AML-193 (cell line): ENCODE measurements at places on chromosomes 7 and 10.
A peak's percentile ranks its signal among the peaks of the same experiment; 100 is the strongest.

DNA sequence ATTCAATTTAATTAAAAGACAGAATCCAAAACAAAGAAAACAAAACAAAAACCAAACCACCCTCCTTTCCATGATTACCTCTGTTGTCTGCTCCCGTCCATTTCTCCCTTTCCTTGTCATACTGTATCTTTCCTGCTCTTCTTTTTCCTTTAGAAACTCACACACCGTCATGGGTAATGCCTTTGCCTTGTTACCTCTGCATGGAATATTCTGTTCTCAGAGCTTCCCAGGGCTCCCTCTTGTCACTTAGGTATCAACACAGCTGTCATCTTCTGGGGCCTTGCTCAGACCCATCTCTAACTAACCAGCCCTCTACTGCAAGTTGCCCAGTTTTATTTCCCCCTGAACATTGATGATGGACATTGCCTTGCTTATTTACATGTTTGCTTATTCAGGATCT, 30.2 kb upstream of the GIMAP8 start:
- no peak for DNase-seq

DNA sequence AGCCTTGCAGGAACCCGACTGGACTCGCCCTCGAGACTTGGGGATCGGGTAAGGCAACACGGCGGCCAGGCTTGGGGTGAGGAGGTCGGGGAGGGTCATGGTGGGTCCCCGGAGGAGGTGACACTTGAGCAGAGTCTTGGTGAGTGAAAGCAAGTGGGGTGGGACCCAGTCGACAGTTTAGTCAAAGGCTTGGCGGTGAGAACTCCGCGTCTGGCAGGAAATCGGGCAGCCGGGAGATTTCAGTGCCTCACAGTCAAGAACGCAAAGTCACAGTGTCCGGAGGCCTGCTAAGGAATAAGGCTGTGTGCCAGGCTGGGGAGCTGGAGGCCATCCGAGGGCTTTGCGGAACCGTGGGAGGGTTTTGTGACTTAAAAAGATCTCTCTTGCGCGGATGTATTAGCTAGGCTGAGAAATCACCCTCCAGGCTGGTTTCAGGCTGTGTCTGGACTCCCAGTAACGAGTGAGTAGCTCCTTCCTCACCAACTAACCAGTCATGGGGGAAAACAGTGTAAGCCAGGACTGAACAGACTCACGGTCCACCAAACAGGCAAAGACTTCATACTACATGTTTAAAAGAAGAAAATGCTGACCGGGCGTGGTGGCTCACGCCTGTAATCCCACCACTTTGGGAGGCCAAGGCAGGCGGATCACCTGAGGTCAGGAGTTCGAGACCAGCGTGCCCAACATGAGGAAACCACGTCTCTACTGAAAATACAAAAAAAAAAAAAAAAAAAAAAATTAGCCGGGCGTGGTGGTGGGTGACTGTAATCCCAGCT, 613 bp downstream of the AP5Z1 start:
- peak; percentile 12 for DNase-seq

DNA sequence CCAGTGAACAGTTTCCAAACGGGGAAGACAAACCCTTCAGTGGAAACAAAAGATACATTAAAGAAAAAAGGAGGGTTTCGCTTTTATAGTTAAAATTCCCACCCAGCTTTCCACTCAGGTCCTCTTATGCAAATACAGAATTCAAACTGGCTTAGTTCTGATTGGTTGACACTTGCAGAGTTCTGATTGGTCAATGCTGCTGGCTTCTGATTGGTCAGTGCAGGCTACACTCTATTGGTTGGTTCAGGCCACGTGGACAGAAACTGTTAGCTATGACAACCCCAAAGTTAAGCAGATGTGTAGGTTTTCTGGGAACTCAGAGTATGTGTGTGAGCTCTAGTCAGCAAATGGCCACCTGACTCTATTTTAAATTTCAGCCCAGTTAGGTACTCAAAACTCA, 80.0 kb downstream of the FBXL13 start:
- no peak for DNase-seq

DNA sequence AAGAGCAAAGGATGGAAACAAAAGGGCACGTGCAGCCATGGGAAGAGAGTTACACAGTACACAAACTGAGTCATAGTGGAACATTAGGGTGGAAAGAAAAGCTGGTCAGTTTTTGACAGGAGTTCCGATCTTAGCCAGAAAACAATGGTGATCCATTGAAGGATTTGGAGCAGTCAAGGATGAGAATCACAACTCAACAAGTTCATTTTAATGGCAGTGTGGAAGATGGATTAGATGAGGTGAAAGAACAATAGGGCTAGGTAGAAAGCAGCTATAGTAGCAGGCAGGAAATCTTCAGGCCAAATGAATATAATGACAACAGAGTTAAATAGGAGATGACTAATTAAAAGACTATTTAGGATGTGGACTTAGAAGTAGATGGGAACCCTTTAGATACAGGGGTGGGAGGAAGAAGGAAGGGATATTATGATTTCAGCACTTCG, 136.3 kb downstream of the DOCK4 start:
- no peak for DNase-seq

DNA sequence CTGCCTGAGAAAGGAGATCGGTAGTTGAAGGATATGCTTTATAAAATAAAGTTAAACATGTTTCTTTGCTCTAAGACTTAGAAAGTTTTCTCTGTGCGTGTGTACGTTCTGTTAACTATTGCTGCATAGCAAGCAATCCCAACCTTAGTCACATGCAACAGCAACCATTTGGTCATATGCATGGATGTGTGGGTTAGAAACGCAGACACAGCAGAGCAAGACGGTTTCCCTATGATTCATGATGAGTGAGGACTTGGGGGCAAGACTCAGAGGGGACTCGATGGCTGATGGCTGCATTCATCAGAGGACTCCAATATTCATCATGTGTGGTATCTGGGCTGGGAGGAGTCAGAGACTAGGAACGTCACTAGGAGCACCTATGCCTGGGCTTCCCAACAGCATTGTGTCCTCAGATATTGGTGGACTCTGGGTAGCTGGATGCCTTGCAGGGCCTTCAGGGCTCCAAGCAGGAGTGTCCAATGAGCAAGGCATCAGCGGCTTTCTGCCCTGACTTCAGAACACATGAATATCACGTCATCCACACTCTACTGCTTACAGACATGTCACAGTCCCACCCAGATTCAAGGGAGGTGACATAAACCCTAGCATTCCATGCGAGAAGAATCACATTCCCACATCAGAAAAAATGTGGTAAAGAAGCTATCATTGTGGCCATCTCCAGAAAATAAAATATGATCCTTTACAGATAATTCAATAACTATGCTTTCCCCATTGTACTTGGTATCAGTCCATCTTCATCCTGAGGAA, 731.2 kb downstream of the TNS3 start:
- no peak for DNase-seq

DNA sequence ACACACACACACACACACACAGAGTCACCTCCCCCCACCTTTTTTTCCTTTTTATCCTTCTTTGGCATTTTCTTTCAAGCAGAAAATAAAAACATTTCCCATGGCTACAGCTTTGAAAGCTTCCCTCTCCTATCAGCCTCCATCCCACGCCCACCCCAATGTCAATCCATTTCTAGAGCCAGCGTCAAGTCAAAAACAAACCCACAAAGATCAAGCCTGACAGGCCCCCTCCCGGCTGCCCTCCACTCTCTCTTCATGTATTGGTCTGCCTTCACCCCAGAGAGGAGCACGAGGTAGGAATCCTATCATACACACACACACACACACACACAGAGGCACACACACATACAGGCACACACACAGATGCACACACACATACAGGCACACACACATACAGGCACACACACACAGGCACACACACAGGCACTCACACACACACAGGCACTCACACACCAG, 8.0 kb upstream of the TNRC18 start:
- no peak for DNase-seq

DNA sequence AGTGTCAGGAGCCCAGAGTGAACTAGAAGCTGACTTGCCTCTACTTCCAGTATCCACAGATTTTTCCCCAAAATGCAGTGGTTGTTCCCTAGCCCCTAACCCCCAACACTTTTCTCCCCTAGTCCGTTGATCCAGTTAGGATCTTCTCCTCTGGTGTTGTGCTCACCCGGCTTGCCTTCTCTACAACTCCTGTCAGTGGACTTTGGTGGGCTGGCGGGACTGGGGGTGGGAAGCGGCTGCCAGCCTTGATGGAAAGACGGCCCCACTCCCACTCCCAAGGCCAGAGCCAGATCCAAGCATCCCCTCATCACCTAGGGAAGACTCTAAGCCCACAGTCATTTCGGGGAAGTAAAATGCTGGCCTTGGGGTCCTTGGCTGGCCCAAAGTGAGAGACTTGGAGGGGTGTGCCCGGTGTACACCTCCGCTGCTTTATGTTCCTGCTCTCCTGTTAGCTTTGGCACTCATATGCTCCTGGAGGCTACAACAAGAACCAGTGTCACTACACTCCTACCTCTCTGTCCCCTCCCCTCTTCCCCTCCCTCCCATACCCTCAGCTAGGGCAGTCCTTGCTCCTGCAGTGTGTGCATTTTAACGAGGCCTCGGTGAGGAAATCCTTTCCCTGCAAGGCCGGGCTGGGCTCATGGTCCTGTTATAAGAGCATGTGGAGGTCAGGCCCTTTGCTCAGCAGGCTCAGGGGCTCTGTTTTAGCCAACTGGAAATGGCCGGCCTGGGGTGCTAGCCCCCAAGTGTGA, 930 bp upstream of the HOXA10 start:
- DNase-seq: no peak

- DNase-seq: no peak
Measured at GRCh38 chr10:85580585-85580984, 786.0 kb downstream of the GRID1 start.

GRCh38 chr10:131009791-131010190, 301.7 kb downstream of the TCERG1L start:
- DNase-seq: no peak

GRCh38 chr10:11437391-11438142, 173.9 kb downstream of the USP6NL start:
- no peak for DNase-seq

DNA sequence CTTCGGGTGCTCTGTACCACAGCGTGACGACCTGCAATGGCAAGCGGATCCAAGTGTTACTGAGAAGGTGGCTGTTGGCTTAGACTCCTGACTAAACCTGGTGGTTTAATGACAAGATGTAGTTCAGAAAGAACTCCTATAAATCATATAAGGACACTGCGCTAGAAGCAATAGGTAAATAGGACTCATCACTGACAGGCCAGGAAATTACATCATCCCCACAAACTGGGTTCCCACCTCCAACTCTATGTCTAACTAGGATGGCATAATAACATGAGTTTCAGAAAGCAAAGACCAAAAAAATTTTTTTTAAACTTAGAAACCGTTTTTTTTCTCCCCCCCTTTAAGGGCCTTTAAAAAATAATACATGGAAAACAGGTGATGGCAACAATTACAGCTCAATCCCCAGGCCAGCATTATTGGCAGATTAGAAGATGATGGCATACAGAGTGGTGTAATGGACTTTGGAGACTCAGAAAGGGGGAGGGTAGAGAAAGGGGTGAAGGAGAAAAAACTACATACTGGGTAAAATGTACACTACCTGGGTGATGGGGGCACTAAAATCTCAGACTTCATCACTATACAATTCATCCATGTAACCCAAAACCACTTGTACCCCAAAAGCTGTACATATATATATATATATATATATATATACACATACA, 81.4 kb upstream of the FAM133B start:
- no peak for DNase-seq

GRCh38 chr10:61321041-61321857, 131.9 kb downstream of the TMEM26 start:
- DNase-seq: no peak

DNA sequence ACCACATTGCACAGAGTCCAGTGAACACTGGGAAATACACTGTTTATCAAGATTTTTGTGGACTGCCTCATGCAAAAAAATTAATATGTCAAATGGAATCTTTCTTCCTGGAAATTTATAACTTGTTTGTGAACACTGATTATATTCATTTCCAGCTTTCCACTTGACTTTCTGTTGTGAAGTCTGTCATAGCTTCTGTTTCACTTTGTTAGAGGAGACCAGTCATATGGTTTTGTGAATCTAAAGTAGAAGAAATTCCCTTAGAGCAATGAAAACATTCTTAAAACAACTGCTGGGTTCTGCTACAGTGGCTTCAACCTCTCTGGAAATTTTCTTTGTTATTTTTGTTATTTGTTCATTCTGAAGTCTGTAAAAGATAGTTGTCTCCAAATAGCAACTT, 349.5 kb upstream of the NFE2L3 start:
- DNase-seq: no peak

DNA sequence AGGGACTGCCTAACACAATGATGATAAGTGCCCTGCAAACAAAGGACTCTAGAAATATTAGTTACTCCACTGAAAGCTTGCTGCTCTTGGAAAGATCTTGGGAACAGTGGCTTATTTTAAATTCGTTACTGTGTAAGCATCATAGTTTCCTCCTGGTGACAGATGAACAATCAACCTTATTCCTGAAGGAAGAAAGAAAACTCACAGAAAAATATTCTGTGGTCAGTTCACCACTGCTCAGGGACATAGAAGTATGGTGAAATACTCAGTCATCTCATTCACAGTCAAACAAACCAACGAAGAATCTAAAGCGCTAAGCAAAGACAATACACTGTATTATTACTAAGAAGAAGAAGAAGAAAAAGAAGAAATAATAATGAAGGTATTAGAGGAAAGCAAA, 27.8 kb downstream of the MKX start:
- DNase-seq: no peak

DNA sequence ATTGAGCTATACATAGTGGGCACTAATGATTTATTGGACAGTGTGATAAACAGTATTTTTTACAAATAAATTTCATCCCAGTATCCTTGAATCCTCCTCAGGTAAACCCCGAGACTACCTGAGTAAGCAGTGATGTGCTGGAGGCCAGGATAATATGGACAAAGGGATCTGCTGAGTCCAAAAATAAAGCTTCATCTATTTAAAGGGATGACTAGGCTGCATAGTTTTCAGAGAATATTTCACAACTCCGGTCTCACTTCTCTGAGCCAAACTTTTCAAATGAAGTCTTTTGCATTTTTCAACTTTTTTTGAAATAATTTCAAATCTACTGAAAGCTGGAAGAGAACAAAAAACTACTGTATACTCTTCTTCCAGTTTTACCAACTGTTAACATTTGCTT, 2.5 kb downstream of the ACTR3B start:
- no peak for DNase-seq

DNA sequence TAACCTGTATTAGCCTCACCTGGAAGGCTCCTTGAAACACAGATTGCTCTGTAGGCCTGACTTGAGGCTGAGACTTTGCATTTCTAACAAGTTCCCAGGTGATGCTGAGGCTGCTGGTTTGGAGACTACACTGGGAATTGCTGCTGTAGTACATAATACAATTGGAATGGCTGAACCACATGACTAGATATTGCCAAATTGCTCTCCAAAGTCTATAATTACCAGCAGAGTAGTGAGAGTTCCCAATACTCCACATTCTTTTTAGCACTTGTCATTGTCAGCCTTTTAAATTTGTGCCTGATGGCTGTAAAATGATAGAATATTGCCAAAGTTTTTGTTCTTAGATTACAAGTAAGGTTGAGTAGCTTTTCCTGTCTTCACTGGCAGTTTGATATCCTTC, 39.9 kb downstream of the PLEKHA8 start:
- DNase-seq: no peak

DNA sequence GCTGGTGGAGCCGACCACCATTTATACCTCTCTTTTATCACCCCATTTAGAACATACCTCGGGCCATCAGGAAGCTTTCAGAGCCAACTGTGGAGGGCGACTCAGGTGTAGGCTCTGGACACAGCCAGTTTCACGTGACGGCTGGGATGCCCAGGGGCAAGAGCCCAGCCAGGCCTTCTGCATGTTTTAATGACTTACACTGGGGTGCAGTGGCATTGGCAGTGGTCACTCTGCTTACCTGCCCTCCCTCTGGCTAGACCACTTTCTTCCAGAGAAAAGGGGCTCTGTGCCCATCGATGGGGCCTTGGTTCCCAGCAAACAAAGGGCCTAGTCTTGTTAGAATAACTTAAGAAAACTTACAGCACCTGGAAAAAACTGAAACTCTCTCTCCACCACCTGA, 50.0 kb downstream of the PNLIPRP2 start:
- DNase-seq: no peak
